ENCODE measurements at places on chromosomes 5 and 9. TPM values are rescaled to one million over a fixed set of nuclear protein-coding genes. Genes with fewer than 3 reads are reported as not detected.

EMB gene
- total RNA-seq: 7.3 TPM

TMEM232 gene
- total RNA-seq: 1.2 TPM

GPR150 gene
- total RNA-seq: not detected

NDST1 gene
- 91.8 TPM for total RNA-seq

PRDM9 gene
- not detected for total RNA-seq

HK3 gene
- total RNA-seq: 0.85 TPM

ABCA1 gene
- 19.2 TPM for total RNA-seq

PCDHGA11 gene
- 3.0 TPM for total RNA-seq

DNAJB5 gene
- 34.9 TPM for total RNA-seq

SCGB3A2 gene
- total RNA-seq: not detected

SLC6A3 gene
- 0.16 TPM for total RNA-seq

SPRY4 gene
- total RNA-seq: 19.9 TPM

SPATA31C1 gene
- total RNA-seq: not detected

SLC46A2 gene
- not detected for total RNA-seq
